Stimulated activated CD8-positive, alpha-beta memory T cell treated with anti-CD3 and anti-CD28 coated beads, Interleukin-15, amount 100 ng/mL, for 48 hours (primary cell): ENCODE measurements at places on chromosomes 7 and 10.

GRCh38 chr7:1367501-1368183 is 91.6 kb downstream of the MICALL2 start:
- DNase-seq: no peak

DNA sequence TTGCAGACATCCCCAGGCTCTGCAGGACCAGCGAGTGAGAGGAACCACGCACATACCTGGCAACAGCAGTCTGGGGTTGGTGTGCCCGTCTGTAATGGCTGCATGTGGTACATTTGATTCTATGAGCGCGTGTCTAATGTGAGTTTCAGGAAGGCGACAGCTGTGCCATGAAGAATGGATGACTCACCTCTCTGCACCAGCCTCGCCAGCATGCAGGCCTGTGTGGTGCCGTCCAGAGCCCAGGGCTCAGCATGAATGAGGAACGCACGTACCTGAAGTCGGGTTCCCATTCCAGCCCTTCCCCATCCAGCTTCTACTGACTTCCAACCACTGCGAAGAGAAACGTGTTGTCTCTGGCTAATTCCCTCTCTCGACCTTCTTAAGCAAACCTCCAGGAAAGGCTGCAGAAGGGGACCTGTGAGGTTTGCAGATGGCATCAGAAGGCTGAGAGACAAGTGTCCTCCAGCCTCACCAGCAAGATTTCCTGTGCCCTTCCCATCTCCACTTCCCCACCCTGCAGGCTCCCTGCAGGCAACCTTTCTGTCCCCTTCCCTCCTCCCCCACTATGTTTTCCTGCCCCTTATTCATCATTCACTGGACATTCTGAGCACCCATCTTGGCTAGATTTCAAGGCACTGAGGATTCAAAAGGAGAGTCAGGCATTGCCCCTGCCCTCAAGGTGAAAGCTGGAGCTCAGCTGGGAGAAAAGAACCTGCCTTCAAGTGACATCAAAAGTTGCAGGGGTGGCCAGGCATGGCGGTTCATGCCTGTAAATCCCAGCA is 54.3 kb downstream of the ASB13 start:
- no peak for DNase-seq

- DNase-seq: no peak
Measured at GRCh38 chr7:30511973-30512662, 7.5 kb upstream of the GGCT start.

DNA sequence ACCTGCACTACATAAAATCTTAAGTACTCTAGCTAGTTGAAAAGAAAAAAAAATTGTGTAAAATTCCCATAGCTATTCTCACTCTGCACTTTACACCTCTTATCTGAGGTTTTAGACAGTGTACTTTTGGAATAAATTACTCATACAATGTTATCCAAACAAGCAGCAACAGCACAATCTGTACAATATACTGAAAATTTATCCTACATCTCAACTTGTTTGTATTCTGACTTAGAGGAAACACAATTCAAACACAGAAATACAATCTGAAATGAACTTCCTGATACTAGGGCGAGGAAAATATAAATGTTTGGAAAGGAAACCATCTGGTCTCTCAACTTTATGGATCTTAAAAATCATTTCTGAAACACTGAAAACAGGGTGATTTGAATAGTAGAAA is 381.7 kb downstream of the THSD7A start:
- no peak for DNase-seq

DNA sequence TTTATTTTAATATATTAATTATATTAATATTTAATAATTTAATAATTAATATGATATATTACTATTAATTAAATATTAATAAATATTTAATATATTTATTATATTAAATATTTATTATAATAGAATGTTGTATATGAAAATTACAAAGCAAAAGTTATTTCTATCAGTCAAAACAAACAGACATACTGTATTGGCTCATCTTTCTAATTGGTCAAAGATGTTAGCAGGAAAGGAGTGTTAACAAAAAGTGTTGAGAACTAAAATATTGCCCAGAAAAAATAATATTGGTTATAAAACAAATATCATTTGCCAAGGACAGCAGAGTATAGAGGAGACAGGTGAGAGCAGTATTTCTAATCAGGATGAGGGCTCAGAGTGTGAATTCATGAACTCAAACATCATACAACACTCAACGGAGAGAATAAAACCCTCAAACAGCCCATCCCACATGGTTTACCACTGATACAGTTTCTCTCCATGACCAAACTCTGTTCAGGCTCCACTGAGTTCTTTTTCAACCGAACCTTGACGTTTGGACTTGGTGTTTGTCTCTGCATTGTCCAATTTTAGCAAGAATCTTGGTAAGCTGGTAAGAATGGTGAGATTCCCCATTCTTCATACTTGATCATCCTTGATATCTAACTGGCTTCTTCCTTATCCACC is 58.0 kb downstream of the TSPAN12 start:
- no peak for DNase-seq

- DNase-seq: no peak
Measured at GRCh38 chr10:27820637-27821036, 75.0 kb upstream of the MKX start.

GRCh38 chr10:132910901-132911785 is 31.2 kb downstream of the CFAP46 start:
- no peak for DNase-seq

DNA sequence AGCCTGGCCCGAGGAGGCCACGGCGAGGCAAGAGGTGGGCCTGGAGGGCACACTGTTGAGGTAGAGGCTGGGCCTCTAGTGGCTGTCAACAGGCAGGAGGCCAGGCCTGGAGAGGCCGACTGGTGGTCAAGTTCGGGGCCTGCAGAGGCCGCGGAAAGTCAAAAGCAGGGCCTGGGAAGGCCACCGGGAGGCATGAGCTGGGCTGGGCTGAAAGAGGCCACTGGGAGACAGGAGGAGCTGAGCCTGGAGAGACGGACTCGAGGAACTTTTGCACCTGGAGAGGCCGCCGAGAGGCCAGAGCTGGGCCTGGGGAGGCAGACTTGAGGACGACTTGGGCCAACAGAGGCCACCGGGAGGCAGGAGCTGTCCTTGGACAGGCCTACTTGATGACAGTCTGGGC is 321.2 kb downstream of the ZNF479 start:
- DNase-seq: no peak

DNA sequence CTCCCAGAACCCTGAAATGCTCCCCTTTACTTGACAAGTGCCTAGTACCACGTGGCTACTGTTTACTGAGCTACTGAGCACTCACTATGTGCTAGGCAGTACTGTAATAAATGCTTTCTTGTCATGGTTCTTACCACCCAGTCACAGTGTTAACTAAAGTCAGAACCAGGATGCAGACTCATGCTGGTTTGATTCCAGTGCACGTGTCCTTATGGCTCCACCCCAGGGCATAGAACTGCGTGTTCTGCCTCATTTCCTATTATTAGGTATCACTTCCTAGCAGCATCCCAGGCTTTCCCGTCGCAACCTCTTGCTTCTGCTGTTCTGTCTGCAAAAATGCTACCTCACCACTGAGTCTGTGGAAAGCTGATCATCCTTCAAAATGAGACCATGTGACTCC is 71.7 kb upstream of the DOCK1 start:
- no peak for DNase-seq

GRCh38 chr10:86439544-86439943 is 72.9 kb upstream of the GRID1 start:
- no peak for DNase-seq

GRCh38 chr7:39054731-39055130 is 77.0 kb downstream of the POU6F2 start:
- no peak for DNase-seq

DNA sequence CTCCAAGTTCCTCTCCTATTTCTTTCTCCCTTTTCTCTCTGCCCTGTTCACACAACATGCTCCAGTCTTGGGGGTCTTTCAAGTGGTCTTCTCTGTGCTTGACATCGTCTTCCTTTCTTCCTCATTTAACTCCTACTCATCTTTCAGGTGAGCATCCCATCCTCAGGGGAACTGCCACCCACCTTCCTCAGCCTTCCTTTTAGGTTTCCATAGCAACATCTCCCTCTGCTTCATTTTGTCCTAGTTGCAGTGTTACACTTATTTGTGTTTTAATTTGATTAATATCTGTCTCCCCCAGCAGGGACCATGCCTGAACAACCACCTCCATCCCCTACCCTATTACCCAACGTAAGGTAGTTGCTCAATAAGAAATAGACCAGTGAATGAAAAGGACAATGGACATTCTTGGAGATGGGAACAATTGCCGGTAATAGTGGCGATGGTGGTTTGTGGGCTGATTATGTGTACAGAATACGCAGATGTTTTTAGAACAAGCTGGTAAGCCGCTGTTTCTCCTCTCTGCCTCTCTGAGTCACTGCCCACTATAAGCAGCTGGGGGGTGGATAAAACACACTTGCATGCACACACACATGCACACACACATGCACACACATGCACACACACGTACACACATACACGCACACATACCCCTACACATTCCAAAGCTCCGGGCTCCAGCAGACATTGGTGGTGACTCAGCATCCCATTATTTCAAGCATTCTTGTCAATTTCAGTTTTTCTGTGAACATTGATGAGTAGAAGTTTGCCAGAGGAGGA is 251.6 kb downstream of the GATA3 start:
- DNase-seq: no peak

DNA sequence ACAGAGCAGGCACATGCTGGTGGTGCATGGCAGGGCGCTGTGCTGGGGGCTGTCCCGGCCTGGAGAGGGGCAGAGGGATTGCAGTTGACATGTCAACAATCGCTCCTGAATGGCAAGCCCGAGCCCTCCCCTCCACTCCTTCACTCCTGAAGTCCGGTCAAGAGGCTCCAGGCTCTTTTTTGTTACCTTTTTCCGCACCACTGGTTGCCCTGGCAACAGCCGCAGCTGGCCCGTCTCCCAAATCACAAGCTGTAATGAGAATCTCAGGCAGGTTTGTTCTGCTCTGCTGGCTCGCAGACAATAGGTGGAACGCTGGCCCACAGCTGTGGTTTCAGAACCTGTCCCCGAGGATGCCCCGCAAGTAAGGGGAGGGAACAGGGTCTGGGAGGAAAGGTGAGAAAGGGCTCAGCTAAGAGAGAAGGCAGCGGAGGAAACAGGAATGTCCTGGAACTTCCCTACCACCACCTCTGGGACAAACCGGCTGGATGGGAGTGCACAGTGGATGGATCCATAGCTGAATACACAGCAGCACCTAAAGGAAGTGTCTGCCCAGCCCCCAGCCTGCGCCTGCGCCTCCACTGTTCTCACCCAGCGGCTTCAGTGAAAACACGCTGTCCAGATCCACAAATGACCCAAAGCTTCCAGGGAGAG is 58.9 kb downstream of the CALML3 start:
- DNase-seq: no peak

GRCh38 chr10:29443745-29444523 is 155.1 kb downstream of the LYZL1 start:
- no peak for DNase-seq

- DNase-seq: peak; percentile 40
Measured at GRCh38 chr10:89163265-89163995, 43.7 kb downstream of the CH25H start.

DNA sequence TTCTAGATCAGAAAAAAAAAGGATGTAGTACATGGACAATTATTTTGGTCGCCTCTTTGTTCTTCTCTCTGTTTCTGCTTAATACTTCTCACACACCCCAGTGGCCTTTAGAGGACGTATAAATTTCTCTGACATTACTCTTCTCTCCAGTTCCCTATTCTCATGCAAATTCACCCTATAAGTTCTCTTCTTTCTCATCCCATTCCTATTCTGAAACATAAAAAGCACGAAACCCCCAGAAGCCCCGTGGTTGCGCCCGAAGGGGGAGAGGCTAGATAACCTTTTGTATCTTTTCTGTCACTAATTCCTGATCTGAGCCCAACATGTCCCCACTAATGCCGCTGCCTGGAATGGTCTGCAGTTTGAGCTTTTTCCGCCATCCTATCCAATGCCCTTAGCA is 136.9 kb downstream of the SKIDA1 start:
- DNase-seq: no peak

DNA sequence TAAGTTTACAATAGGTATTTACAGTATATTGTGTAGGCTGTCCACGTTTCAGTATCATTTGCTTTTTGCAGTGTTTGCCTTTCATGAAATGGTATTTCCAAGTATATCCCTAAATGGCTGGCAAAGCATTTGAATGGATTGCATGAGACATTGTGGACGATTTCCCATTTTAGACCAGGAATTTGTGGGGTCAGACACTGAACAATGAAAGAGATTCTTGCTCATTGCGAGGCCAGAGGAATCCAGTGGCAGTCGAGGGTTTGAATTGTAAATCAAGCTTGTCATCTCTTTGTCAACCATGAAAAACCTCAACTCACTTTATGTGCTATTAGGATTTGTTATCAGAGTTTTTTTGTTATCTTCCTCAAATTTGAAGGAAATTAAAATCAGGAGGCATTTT is 70.8 kb downstream of the CREB5 start:
- no peak for DNase-seq

- DNase-seq: no peak
Measured at GRCh38 chr10:76309741-76310587, 878.5 kb downstream of the LRMDA start.
